NCI-H446 treated with DMSO at 0.1 percent for 48 hours (cell line): ENCODE measurements at places on chromosomes 7 and 10.

- no peak for DNase-seq
These were observed 30.6 kb downstream of the ADARB2 start for GRCh38 chr10:1706711-1707110.

DNA sequence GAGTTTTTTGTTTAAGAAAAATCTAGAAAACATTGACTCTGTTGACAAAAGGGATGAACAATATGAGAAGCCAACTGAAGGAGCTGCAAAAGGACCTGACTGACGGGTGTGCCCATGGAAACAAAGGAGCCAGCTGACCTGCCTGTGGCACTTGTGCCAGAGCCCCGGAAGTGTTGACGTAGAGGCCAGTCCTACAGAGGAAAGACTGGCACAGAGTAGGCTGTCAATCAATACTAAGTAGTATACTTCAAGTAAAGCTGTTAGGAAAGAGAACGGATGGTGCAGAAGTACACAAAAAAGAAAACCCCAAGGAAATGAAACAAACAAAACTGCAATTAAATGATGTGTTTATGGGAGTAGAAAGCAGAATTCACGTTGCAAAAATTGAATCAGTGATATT, 19.0 kb upstream of the ABI1 start:
- peak; percentile 16 for DNase-seq

- no peak for DNase-seq
These were observed 7.2 kb upstream of the SRI start for GRCh38 chr7:88226886-88227516.

DNA sequence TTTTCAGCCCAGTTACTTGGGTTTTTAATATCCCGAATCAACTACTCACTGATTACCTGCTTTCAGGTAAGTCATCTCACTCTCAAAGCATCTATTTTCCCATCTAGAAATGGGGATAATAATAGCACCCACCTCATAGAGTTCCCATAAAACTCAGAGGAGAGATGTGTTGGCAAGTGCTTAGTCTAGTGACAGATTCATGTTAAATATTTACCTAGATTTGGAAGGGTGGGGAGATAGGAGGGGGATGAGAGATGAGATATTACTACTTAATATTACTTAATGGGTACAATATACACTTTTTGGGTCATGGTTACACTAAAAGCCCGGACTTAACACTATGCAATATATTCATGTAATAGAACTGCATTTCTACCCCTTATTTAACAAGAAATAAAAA, 7.0 kb upstream of the A1CF start:
- no peak for DNase-seq

- no peak for DNase-seq
These were observed 15.3 kb upstream of the EXOC4 start for GRCh38 chr7:133237545-133237944.

DNA sequence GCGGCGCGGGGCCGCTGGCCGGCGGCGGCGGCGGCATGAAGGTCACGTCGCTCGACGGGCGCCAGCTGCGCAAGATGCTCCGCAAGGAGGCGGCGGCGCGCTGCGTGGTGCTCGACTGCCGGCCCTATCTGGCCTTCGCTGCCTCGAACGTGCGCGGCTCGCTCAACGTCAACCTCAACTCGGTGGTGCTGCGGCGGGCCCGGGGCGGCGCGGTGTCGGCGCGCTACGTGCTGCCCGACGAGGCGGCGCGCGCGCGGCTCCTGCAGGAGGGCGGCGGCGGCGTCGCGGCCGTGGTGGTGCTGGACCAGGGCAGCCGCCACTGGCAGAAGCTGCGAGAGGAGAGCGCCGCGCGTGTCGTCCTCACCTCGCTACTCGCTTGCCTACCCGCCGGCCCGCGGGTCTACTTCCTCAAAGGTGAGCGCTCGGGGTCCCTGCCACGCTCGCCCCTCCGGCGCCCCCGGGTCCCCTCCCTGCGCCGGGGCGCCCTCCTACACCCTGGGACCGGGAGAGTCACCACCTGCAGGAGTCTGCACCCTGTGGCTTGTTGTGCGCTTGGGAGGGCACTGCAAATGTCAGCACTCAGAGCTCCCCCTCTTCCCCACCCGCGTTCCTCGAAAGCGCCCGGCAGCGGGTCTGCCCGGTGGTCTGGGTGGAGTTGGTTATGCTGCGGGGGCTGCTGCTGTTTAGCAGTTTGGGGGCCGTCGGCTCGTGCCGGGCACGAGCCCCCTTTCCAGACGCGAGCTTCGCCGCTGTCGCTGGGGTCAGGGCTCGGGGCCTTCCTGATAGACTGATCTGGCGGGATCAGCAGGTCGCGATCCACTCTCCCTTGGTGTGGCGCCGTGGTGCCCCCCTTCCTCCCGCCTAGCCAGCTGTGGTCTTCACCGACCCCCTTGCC, 627 bp downstream of the DUSP5 start:
- no peak for DNase-seq

- DNase-seq = no peak
These were observed 280.2 kb upstream of the PITRM1 start for GRCh38 chr10:3452683-3453361.

- no peak for DNase-seq
These were observed 177.5 kb downstream of the DNAJB6 start for GRCh38 chr7:157514306-157514705.

GRCh38 chr7:37541810-37542443, 93.3 kb upstream of the ELMO1 start:
- no peak for DNase-seq

DNA sequence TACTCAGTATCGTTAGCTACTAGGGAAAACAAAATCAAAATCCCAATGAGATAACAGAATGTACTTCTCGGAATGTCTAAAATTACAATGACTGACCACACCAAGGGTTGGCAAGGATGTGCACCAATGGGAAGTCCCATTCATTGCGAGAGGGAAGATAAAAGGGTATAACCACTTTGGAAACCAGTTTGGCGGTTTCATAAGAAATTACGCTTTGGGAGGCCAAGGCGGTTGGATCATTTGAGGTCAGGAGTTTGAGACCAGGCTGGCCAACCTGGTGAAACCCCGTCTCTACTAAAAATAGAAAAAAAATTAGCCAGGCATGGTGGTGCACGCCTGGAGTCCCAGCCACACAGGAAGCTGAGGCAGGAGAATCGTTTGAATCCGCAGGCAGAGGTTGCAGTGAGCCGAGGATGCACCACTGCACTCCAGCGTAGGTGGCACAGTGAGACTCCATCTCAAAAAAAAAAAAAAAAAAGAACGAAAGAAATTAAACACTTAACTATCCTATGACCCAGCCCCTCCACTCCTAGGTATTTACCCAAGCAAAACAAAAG, 7.6 kb downstream of the HACD1 start:
- DNase-seq = no peak

- no peak for DNase-seq
These were observed 31.2 kb downstream of the TMEM60 start for GRCh38 chr7:77766801-77767605.

- DNase-seq = no peak
These were observed 366.5 kb upstream of the KLF6 start for GRCh38 chr10:4151466-4151865.

DNA sequence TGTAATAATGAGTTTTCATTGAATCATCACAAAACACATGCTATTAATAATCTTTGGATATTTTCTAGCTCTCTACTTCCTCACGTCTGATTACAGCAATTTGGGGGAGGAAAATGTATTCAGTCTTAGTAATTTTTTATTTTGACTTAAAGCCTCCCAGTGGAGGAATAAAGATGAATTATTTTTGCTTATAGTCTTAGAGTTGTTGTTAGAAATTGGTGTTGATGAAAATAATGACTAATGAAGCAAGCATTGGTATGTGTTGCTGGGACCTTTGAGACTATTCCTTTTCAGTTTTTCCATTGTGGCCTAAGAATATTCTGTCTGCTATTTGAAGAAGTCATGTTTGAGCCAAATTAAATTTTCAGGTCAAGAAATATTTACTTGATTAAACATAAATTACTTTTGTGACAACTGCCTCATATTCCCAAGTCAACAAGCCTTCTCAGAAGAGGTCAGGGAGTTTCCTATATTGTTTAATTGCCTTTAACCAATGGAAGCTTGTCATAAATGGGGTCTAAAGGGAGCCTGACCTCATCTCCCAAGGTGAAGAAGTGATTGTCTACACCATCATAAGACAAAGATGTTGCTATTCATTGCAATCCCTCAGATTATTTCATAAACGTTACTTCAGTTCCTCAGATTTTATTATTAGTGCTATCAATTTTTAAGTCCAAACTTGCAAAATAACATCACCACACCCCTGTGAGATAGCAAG, 90.0 kb downstream of the ST7 start:
- no peak for DNase-seq

- no peak for DNase-seq
These were observed 164.1 kb upstream of the CDCA7L start for GRCh38 chr7:22109761-22110160.

DNA sequence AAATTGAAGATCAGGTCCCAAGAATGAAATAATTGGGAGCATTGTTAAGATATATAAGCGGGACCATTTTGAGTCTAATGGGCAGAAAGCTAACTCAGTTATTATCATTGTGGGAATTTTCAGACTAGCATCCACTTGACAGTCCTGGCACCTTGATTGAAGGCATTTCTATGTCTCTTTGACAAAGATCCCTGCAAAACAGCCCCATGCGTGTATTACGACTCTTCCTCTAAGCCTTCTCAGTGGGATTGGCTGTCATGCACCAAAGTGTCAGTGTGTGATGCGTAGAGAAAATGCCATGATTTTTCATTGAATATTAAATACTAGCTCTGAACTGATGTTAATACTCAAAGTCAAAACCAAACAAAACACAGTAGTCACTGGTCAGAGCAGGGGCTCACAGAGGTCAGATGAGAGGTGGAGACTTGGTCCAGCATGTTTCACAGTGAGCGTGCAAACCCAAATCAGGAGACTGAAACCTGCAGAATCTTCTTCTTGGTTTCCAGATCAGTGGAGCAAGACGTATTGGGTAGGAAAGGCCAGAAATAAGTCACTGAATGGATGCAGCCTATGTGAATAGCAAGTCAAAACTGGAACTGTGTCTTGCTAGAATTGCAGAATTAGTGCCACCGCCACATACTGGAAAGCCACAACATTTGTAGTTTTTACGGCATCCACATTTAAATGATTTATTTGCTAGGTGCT, 303.6 kb upstream of the AKR1E2 start:
- DNase-seq = no peak

DNA sequence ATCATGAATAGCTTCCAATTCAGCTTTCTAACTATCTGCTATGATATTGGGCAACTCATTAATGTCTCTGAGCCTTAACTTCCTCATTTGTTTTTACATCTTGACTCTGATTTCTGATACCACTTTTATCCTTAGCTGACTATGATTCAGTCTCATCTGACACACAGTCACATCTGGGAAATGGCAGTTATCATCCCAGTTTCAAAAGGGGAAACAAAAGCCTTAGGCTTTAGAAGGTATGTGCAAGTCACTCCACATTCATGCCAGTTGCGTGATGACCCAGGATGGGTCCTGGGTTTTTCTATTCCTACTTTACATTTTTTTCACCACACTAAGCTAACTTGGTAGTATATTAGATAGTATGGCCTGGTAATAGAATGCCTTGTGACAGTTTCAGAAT, 12.7 kb downstream of the SCIN start:
- DNase-seq = no peak

- DNase-seq = no peak
These were observed 1.8 kb downstream of the NEUROD6 start for GRCh38 chr7:31338706-31339105.

DNA sequence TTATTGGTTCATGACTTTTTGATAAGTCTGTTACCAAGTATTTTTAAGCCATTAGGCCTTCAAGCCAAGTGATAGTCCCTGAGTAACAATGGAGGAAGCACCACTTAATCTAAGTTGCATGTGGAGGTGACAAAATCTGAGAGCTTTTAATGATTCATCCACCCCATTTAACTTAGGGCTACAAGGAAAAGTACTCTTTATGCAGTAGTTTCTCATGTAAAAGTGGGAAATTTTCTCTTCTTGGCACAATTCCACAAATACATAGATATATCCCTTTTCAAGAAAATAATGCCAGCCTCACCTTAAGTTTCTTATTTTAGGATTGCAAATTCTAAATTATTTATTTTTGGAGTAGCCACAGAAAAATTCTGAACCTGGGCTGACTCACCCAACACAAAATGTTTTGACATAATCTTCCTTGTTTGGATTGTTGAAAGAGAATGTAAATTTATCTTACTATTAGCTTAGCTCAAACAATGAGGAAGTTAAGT, 85.7 kb downstream of the SUGCT start:
- no peak for DNase-seq

DNA sequence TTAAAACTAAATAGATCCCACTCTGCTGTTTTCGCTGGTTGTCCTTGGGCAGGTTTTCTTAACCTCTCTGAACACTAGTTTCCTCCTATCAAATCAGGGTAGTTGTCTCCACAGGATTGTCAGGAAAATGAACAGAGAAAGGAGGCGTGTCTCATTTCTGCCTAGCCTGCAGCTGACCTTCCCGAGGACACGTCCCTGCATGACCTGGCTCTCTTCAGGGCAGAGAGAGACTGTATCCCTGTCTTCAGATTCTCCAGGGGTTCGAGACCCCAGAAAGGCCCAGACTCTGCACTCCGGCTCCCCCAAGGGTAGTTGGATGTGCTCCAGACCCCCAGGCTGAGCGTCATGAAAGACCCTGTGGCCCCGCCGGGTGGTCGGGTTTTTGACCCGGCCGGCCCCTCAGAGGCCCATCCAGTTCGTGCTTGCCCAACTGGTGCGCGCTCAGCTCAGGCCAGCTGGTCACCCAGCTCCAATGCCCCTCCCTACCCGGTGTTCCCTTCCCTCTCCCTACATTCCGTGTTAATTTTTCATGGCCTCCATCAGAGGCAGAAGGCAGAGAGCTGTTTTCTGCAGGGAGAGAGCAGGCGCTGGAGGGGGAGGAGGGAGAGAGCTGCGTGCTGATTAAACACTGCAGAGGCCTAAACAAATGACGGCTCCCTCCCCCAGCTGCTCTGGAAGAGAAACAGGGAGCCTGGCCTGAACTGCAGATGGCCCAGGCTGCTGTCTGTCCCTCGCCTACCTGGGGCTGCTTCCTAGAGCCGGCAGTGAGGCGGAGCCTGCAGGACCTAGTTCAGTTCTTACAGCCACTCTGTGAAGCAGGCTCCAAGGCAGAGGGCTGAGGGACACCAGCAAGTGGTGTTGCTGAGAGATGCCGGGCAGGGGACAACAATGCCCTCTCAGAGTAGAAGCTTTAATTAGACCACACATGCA, 86.2 kb upstream of the PPIF start:
- no peak for DNase-seq

GRCh38 chr7:130154501-130155317, 50.5 kb downstream of the TMEM209 start:
- DNase-seq = peak; percentile 89

- no peak for DNase-seq
These were observed 18.7 kb downstream of the CCDC136 start for GRCh38 chr7:128810473-128810872.

GRCh38 chr10:99456207-99456930, 25.9 kb upstream of the GOT1 start:
- no peak for DNase-seq

DNA sequence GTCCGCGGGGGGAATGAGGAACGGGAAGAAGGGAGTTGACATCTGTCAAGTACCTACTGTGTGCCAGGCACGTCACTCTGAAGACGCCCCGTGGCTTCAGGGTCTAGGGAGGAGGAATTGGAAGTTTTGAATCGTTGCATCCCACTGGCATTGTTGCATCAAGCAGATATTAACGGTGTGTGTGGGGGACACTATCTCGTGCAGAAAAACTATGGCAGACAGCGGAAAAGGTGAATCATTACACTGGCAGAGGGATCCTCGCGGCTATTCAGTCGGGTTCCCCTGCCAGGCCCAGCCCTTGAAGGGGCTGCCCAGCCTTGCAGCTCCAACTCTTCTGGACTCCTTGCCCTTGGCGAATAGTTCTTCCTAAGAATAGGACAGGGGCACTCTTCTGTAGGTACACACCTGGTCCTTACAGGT, 1.0 kb upstream of the KIAA1549 start:
- DNase-seq = no peak

- no peak for DNase-seq
These were observed 28.3 kb upstream of the PIP4K2A start for GRCh38 chr10:22742678-22743077.
